Activated B cell treated with CpG ODN at 0.5 μM for 24 hours (primary cell): ENCODE measurements at places on chromosomes 2 and 18.

GRCh38 chr18:7946734-7947377 is 379.7 kb downstream of the PTPRM start:
- DNase-seq, result no peak

DNA sequence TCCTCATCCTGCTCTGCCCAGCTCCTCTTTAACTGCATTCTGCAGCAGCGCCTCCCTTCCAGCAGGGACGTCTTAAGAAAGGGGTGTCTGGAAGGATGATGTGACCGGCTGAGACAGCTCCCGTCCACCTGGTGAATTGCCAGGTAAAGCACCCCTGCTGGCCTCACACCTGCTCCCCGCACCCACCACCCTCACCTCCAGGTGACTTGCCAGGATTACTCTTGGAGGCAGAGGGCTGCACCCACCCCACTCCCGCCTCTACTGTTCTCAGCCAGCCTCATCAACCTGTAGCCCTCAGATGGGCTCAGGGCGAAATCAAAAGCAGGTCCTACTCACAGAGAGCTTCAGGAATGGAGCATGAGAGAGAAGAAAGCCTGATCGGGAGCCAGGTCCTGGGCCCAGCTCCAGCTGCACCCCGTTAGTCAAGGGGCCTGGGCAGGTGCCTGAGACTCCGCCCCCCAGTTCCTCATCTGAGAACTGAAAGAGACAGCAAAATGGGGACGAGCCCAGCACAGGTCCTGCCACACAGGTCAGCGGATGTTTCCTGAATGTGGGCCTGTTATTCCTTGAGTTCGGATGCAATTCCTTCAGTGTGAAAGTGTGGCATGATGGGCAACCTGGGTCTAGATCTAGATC is 5.6 kb downstream of the ADRA2B start:
- peak; percentile 9 for DNase-seq

DNA sequence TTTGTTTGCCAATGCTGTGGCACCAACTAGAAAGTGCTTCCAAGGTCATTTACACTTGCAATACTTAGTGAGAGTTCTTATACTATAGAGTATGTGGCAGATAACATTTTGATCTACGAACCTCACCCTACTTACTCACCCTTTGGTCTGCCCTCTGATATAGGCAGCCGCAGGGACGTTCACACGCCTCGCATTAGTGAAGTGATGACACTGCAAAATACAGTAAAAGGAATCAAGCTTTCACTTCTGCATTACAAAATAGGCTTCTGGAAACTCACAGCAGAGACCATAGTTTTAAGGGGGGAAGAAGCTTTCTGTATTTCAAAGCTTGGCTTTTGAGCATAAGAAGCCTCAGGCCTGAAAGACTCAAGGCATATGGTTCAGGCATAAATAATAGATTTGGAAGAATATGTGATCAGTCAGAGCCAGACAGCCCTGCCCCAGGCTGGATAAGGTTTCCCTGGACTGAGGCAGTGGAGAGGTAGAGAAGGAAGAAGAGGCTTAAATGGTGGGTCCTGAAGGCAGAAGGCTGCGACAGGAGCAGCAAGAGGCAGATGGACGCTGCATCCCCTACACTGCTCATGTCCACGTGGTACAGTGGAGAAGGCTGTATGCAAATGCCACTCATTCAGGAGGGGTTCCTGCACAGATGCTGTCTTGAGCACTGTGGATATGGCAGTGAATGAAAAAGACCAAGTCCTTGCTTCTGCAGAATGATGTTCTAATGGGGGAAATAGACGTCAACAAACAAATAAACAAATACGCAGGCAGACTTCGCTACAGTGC is 63.1 kb downstream of the FECH start:
- DNase-seq, result no peak

DNA sequence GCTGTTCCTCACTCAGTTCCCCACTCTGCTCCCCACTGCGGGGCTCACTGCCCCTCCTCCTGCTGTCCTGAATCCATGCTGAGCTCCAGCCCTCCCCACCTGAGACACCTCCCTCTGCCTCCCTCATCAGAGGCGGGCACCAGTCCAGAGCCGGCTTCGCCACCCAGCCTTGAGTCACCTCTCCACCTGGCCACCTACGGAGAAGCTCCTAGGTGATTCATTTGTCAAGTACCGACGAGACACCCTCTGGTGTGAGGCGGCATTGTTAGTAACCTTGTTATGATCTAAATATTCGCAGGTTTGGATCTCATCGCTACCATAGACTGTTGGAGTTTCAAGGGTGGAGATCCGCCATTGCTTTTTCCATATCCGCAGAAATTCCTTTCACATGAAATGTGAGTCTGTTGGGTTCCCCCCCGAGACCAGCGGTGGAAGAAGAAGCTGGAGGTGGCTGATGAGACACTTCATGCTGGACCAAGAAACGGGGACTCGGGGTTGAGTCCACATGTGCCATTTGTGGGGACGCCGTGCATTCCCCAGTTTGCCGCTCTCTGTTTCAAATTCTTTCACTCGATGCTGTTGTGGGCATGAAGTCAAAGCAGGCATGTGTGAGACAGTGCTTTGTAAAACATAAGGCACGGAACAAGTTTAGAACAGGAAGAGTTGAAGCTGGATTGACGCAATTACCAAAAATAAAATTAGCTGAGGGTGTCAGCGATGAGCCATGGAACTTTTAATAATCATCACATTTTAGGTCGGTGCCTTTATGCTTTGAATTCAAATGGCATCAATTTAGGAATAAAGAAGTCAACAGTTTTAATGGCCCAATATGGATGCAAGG is 259.8 kb upstream of the HDAC4 start:
- DNase-seq, result no peak

GRCh38 chr2:64137567-64137966 is 6.7 kb downstream of the PELI1 start:
- no peak for DNase-seq

DNA sequence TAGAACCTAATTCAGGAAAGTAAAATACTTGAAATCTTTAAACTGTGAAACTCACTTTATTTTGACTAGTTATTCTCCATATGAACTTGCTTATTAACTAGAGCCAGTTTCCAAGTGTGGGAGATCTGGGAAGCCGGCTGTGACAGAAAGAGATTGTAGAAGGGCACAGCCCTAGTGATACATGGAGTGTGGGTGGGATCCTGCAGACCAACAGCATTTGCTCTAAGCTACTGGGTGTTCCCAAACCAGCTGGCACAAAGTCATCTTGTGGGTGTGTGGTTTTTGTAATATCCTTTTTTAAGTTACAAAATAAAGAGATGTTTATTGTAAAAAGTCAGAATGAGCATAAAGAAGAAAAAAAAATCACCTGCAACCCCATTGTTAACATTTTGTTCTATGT is 3.4 kb downstream of the DUSP19 start:
- no peak for DNase-seq

GRCh38 chr18:13572148-13572547 is 154.2 kb downstream of the FAM210A start:
- no peak for DNase-seq

- no peak for DNase-seq
These were observed 262.4 kb upstream of the SLC14A2 start for GRCh38 chr18:45352874-45353273.

DNA sequence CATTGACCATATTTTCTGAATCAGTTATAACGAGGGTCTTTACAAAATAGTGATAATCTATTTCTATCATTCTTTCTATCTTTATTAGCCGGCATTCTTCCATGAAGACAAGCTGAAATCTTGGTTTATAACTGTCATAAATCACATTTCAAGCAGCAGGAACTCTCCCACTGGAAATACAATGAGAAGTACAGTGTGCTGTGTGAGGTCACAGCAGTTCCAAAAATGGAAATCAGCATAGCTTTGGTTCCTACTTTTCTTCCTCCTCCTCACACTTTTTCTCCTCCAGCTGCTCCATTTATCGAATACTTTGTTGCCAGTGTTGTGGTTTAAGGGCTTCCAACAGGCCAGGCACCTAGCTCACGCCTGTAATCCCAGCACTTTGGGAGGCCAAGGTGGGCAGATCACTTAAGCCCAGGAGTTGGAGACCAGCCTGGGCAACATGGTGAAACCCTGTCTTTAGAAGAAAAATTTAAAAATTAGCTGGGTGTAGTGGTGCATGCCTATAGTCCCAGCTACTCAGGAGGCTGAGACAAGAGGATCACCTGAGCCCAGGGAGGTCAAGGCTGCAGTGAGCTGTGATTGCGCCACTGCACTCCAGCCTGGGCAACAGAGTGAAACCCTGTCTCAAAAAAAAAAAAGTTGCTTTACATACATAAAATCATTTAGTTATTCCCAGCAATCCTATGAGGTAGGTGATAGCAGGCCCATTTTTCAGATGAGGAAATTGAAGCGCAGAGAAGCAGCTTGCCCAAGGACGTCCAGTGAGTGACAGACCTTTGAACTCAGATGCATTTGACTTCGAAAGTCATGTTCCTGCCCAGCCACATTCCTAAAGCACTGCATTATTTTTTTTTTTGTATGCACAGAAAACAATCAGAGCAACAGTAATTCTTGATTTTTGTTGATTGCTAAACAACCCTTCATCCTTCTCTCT is 34.0 kb upstream of the GPR55 start:
- no peak for DNase-seq

DNA sequence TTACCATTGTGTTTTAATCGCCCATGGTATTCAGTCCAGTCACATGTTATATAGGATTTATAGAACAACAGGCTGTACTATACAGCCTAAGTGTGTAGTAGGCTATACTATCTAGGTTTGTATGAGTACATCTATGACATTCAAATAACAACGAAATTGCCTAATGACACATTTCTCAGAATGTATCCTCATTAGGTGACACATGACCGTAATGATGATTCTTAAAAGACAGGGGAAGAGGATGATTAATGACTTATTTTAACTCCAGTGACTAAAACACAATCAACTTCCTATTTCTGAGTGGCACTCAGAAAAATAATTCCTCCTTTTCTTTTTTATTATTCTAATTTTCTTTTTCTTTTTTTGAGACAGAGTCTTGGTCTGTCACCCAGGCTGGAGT is 63.0 kb upstream of the ACSL3 start:
- DNase-seq, result no peak

GRCh38 chr2:25338401-25338800 is 3.3 kb downstream of the DNMT3A start:
- no peak for DNase-seq

DNA sequence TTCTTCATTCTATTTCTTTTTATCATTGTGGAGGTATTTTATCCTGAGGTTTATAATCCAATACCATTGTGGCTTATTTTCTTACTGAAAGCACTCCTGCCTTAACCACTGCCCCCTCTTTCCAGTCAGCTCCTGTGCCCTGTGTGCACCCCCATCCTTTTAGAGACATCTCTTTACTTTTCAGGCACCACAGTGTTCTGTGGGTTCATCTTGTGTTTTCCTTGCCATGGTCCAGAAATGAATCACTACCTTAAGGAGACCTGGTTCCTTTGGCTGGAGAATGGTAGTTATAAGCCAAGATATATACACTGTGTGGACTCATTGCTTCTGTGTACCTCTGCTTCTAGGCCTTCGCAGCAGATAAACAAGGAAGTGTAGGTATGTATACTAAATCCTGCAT is 278.3 kb downstream of the PTGR3 start:
- DNase-seq, result no peak

- no peak for DNase-seq
These were observed 54.3 kb upstream of the BZW1 start for GRCh38 chr2:200757399-200757798.

DNA sequence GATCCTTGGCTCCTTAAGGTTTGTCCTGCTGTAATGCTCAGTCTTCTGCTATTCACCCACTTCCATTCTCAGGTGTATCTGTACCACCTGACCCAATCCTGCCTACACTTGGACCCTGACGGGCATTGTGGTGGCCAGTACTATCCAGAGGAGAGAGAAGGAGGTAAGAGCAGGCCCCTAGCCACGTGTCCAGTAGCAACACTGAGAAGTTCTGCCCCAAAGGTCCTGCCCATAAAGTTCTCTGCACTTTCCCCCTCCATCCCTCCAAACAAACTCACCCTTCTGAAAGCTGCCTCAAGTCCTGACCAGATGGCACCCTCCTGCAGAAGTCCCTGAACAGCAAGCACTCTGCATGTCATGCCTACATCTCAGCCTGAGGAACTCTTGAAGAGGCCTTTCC is 18.3 kb downstream of the TTC32 start:
- DNase-seq, result no peak

DNA sequence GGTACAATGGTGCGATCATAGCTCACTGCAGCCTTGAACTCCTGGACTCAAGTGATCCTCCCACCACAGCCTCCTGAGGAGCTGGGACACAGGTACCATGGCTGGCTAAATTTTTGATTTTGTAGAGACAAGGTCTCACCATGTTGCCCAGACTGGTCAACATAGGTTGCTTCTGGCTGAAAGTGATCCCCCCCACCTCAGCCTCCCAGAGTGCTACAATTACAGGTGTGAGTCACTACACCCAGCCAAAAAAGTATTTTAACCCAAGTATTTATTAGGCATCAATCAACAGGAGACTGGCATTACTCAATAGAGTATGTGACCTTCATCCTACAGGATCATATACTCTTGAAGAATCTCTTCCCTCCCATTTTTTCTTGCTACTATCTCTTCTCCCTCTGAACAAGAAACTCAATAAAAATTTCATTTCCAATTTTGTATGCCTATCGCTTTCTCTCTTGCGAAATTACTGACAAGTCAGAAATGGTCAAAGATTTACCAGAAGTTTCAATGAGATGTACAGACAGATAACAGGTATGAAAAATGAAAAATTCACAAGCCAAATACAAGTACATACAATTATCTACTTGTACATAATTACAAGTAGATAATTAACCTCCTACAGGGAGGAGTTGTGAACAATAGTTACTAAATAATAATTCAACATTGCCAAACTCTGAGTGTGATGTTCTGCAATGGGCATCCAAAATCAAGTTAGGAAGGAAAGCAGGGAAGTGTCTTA is 34.9 kb upstream of the CCNT2 start:
- DNase-seq, result no peak

GRCh38 chr18:37499044-37499443 is 66.6 kb downstream of the CELF4 start:
- no peak for DNase-seq

DNA sequence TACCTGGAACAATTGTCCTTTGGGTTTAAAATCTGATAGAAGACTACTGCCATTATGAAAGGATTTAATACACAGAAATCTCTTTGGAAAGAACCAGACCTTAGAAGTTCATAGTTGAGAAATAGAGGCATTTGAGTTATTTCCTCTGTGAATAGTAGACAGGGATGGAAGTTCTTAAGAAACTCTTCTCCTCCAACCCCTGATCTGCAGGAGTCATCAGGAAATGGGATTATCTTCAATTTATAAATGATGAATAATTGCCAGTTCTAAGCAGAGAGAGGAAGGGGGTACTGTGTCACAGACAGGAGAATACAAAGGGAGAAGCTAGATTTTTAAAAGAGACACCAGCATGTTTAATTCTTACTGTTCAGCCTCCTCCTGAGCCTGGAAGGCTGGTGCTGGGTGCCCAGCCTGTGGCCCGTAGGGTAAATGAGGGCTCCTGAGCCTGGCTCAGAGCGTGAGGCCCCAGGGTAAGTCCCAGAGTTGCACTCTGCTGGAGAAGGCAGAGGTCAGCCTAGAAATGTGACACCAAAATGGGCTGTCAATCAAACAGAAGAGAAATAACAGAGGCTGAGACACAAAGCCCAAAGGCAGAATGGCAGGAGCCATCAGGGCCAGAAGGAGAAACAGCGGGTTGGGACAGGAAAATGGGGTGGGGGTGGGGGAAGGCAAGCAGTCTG is 58.2 kb upstream of the PKDCC start:
- DNase-seq, result no peak

- no peak for DNase-seq
These were observed 302.0 kb upstream of the RND3 start for GRCh38 chr2:150789376-150789905.

- no peak for DNase-seq
These were observed 25.0 kb downstream of the DCDC2C start for GRCh38 chr2:3728104-3729054.
